Posterior cingulate gyrus (tissue), 11 donors: ENCODE measurements at places on chromosomes 7 and 10.

DNA sequence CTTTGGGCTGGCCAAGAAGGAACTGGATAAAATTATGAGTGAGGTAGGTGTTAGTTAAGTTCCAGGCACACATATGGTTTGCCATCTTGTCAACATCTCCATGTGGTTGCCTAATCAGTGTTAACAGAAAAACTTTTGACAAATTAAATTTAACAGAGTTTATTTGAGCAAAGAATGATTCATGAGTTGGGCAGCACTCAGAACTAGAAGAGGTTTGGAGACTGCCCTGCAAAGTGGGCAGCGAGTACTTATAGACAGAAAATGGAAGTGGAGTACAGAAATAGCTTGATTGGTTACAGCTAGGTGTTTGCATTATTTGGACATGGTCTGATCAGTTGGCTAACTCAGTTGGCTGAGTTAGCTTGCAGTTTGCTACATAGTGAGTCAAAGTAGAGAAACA is 37.5 kb upstream of the AGK start:
- no peak for DNase-seq

GRCh38 chr7:145692237-145692950 is 424.2 kb upstream of the CNTNAP2 start:
- no peak for DNase-seq

DNA sequence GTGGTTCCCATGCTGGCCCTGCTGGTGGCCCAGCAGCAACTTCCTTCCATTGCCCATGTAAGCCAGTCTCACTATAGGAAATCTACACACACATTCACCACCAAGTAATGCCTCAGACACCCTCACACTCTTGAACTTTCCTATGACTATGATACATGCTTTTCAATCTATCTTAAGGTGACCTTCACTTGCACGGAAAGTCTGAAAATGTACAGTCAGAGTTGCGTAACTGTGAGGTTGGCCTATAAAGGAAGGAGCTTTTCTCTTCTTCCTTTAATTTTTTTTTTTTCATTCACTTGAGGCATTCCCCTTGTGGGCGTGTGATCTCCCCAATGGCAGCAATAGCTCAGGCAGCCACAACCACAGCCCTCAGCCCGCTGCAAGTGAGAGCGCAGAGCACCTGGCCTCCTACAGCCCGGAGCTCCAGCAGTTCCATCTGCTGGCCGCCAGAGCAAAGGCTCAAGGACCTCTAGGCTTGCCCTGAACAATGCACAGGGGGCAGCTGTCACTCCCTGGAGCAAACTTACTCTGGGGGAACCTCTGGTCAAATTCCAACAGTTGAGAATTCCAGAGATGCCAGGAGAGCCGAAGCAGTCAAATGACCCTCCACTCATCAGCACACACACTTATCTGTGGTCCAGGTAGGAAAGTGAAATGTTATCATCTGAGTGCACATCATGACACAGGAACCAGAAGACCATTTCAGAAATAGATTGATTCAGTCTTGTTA is 123.1 kb upstream of the ADO start:
- no peak for DNase-seq

DNA sequence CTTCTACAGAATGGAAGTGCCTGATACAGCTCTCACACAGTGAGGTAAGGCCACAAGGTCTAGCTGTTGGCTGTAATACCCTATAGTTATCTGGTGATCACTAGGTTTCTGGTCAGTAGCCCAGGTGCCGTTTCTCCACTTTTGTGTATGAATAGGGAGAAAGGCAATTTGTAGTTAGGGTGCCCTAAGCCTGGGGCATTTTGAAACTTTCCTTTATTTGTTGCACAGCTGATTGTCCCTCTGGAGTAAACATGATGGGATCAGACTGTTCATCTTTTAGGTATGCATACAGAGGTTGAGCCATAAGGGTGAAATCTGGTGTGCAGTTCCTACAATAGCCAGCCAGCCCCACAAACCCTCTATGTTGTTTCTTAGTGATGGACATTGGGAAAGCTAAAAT is 112.4 kb downstream of the ANKRD26 start:
- no peak for DNase-seq

DNA sequence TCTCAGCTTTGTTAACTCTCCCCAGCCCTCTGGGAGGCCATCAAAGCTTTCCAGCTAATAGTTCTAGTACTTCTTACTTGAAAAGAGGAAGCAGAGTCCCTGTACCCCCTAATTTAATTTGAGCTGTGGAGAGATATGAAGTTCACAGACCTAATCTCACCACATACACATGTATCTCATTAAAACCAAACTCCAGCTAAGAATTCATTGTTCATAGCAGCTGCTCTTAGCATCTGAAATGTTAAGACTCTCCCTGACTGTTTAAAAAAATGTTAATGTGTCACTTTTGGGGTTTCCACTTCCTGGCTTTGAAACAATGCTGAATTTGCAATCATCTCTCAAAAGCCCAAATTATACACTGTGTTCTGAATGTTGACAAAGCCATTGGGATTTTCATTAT is 16.2 kb upstream of the MRC1 start:
- no peak for DNase-seq

GRCh38 chr7:152571068-152571467 is 104.9 kb downstream of the XRCC2 start:
- DNase-seq, result peak; percentile 25

DNA sequence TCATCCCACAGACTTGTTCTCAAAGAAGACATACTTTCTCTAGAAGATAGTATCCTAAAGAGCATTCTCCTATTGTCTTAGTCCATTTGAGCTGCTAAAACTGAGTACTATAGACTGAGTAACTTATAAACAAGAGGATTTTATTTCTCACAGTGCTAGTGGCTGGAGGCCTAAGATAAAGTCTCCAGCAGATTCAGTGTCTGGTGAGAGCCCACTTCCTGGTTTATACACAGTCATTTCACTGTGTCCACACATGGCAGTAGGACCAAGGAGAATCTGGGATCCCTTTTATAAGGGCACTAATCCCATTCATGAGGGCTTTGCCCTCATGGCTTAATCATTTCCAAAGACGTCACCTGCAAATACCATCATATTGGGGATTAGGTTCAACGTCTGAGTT is 68.7 kb downstream of the LRRC17 start:
- DNase-seq, result no peak

DNA sequence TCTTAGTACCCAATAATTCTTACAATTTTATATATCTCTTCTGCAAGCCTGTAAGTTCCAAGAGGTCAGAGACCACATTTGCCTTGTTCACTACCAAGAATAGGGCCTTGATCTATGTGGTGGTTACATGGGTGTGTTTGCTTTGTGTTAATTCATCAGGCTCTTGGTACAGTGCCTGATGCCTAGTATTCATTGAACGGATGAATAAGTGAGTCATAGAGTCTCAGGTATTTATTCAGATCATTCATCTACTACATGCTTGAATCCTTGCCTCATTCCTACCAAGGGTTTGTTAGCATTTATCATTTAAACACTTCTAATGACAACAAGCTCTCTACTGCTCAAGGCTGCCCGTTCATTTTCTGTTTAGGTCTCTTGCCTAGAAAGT is 11.3 kb upstream of the SGPL1 start:
- DNase-seq, result no peak

DNA sequence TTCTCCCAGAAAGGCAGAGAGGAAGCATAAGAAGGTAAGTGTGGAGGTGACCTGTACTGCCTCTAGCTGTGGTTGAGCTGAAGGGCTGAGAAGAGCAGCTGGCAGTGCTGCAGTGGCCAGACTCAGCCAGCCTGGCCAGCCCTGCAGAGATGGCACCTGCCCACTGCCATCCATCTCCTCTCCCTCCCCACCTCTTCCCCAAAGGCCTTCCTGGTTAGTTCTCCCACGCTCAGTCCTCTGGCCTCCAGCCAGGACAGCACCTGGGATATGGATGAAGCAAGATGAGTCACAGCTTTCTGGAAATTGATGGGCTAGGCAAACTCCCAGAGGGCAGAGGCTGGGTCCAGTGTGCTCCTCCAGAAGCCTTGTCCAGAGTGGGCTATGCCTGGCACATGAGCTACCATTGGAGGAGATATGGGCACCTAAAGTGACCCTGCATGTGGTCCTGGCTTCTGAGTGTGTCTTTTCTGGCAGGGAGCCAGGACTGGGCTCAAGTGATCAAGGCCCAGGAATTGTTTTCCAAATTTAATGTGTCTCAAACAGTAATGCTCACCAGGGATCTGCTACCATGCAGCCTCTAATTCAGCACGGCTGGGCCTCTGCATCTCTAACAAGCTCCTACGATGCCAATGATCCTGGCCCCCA is 81.0 kb upstream of the CACUL1 start:
- no peak for DNase-seq

GRCh38 chr7:95144256-95144655 is 180.1 kb downstream of the PON1 start:
- no peak for DNase-seq

DNA sequence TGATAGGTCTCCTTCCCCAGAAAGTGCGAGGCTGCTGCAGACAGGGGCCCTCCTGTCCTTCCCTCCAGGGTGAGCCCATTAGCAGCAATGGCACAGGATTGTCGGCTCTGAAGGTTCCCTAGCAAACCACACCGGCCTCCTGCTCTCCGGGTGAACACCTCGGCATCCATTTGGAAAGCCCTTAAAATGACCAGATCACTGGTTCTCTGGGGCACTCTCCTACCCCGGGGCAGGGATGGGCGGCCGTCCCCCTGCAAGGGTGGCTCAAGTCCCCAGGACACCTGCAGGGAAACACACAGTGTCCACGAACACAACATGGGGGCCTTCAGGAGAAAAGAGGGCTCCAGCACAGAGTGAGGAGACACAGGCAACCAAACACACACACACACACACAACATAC is 459.1 kb downstream of the PTPRN2 start:
- DNase-seq, result no peak

GRCh38 chr7:29811586-29811985 is 5.3 kb downstream of the WIPF3 start:
- no peak for DNase-seq

GRCh38 chr10:78302739-78302988 is 269.0 kb downstream of the RPS24 start:
- DNase-seq, result no peak

GRCh38 chr7:6637544-6638229 is 569 bp downstream of the ZNF316 start:
- no peak for DNase-seq

GRCh38 chr7:40057292-40057691 is 77.1 kb downstream of the MPLKIP start:
- no peak for DNase-seq

DNA sequence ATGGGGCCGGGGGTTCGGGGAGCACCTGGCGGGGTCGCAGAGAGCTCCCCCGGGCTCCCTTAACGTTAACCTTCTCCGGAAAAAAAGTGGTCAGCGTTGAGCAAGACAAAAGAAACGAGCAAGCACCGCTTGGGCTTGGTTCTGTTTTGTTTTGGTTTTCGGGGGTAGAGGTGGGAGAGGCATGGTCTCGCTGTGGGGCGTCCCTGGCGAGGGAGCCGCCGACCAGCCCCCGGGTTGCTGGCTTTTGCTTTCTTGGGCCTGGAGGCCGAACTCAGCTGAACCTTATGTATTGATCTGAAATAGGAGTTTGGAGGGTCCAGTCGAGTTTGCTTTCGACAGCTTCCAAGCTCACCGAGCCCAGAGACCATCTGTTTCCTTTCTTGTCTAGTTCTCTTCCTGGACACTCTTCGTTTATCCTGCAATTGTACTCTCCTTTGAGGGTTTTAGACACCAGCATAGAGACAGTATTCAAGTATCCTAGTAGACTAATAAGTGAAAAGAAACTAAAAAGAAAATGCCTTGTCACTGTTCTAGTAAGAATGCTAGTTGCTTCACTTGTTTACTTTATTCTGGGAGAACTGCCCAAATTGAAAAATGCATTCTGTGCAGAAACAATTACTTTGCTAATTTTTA is 980 bp downstream of the FHIP2A start:
- peak; percentile 27 for DNase-seq

DNA sequence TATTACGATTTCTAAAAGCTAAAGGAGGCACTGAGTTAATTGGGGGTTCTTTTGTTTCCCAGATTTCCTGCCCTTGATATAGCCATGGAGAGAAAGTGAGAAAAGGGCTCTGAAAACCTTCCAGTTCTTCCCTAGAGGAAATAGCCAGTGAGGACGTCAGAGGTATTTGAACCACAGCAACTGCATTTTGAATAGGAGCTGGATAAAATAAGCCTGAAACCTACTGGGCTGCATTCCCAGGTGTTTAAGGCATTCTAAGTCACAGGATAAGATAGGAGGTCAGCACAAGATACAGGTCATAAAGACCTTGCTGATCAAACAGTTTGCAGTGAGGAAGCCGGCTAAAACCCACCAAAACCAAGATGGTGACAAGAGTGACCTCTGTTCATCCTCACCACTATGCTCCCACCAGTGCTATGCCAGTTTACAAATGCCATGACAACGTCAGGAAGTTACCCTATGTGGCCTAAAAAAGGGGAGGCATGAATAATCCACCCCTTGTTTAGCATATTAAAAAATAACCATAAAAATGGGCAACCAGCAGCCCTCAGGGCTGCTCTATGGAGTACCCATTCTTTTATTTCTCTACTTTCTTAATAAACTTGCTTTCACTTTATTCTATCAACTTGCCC is 85.1 kb upstream of the FRMD4A start:
- DNase-seq, result no peak

- no peak for DNase-seq
Observed at GRCh38 chr7:133020496-133020895, 61.4 kb downstream of the CHCHD3 start.

DNA sequence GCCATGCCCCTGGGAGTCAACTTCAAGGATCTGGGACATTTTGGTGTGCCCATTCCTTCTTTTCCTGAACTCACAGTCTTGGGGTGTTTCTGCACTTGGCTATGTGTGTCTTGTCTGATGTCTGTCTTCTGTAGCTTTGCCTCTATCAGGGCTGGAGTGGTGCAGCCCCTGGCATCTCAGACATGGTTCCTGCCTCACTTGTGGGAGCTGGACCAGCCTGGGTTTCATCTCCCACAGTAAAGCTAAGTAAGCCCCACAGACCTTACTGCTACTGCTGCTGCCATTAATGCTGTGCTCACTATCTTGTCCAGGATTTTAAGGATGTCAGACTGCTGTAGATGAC is 59.0 kb downstream of the ADCYAP1R1 start:
- DNase-seq, result no peak

DNA sequence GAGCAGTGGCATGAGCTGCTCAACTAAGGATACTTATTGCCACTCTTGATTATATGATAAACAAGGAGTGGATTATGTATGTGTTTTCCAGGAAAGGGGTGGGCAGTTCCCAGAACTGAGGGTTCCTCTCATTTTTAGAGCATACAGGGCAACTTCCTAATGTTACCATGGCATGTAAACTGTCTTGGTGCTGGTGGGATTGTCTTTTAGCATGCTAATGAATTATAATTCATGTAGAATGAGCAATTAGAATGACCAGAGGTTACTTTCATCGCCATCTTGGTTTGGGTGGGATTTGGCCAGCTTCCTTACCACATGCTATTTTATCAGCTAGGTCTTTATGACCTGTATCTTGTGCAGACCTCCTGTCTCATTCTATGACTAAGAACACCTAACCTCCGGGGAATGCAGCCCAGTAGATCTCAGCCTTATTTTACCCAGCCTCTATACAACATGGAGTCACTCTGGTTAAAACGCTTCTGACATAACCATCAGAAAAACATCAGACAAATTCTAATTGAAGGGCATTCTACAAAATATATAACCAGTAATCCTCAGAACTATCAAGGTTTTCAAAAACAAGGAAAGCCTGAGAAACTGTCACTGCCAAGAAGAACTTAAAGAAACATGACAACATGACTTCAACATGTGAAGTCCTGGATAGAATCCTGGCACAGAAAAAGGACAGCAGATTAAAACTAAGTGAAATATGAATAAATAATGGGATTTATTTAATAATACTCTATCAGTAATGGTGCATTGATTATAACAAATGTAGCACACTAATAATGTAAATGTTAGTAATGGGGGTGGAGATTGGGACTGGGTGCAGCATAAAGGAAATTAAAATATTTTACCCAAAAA is 365.0 kb downstream of the SEMA3D start:
- no peak for DNase-seq

GRCh38 chr10:1110674-1111119 is 54.5 kb downstream of the WDR37 start:
- no peak for DNase-seq
